ENCODE measurements at places on chromosomes 7 and 10.

GRCh38 chr7:118148930-118149329 lies 35.0 kb upstream of the LSM8 start:
- DNase-seq: no peak

- DNase-seq: no peak
Observed at GRCh38 chr7:109224100-109224499, 654.4 kb downstream of the DNAJB9 start.

- DNase-seq: no peak
Observed at GRCh38 chr7:153858355-153858754, 193.8 kb upstream of the DPP6 start.

DNA sequence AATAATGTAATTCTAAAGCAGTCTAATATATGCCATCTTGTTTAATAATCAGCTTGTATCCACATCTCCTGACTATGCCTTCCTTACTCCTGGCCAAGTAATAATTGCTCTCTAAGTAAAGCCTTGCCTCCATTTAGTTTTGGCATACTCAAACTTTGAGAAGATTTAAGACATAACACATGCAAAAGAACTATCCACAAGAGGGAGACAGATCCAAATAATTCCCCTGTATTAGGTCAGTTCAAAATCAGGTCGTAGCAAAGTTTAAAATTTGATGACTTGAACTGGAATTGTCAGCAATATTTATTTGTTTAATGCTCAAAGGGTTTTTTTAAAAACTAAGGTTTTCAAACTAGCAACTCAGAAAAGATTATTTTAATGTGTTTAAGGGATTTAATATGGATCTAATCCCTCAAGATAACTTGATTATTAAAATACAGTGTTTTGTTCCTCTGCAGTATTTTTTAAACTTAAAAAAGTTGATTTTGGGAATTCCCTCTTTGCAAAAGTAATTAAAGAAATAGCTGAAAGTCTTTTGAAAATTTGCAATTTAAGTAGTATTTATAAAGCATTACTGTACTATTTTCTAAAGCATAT lies 95.3 kb downstream of the HDAC9 start:
- no peak for DNase-seq

DNA sequence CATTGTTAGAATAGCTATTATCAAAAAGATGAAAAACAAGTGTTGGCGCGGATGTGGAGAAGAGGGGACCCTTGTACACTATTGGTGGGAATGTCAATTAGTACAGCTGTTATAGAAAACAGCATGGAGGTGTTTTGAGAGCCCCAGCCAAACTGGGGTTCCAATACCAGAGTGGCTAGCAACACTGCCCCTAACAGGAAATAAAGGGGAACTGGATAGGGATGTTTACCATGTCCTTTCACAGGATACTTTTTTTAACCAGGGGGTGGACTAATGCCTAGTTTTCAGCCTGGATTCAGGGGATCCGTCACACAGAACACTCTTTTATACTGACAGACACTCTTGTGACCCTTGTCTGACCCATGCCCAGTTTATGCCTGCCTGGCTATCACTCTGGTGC lies 6.9 kb upstream of the GSTK1 start:
- DNase-seq: no peak

Measured in NCI-H1092 (cell line).